ENCODE measurements at places on chromosomes 2 and 18. TPM values are rescaled to one million over a fixed set of nuclear protein-coding genes. Genes with fewer than 3 reads are reported as not detected.

NDC80 gene
- total RNA-seq, result 6.8 TPM

NAT8 gene
- not detected for total RNA-seq

ERBB4 gene
- 5.0 TPM for total RNA-seq

CYS1 gene
- 1.6 TPM for total RNA-seq

FEV gene
- total RNA-seq, result not detected

MC2R gene
- total RNA-seq, result not detected

TXNDC2 gene
- not detected for total RNA-seq

VIL1 gene
- not detected for total RNA-seq

EGR4 gene
- total RNA-seq, result not detected

TUBB8B gene
- total RNA-seq, result not detected

ING5 gene
- 16.3 TPM for total RNA-seq

SLC14A1 gene
- total RNA-seq, result 225 TPM

MC5R gene
- not detected for total RNA-seq

SIX3 gene
- not detected for total RNA-seq

MRPL44 gene
- 13.5 TPM for total RNA-seq

GPR39 gene
- total RNA-seq, result 0.98 TPM

HAT1 gene
- total RNA-seq, result 31.3 TPM

OBSL1 gene
- total RNA-seq, result 84.6 TPM

C2orf66 gene
- total RNA-seq, result 0.08 TPM

SERPINB10 gene
- total RNA-seq, result not detected

ANKZF1 gene
- total RNA-seq, result 15.4 TPM

ITGA4 gene
- total RNA-seq, result 63.1 TPM

IFT172 gene
- 28.8 TPM for total RNA-seq

LAMA1 gene
- 82.3 TPM for total RNA-seq

CNTNAP5 gene
- not detected for total RNA-seq

LOXL3 gene
- total RNA-seq, result 62.8 TPM

RFTN2 gene
- total RNA-seq, result 9.0 TPM

SANBR gene
- total RNA-seq, result 8.5 TPM

CHRNA1 gene
- total RNA-seq, result not detected

KRTCAP3 gene
- not detected for total RNA-seq

DRC1 gene
- not detected for total RNA-seq

SP100 gene
- total RNA-seq, result 68.8 TPM

STAT4 gene
- 4.1 TPM for total RNA-seq

ASB18 gene
- not detected for total RNA-seq

C2orf81 gene
- total RNA-seq, result 0.98 TPM

SERPINB4 gene
- total RNA-seq, result not detected

ANKRD36C gene
- 24.8 TPM for total RNA-seq

KLHL14 gene
- not detected for total RNA-seq

UBXN4 gene
- total RNA-seq, result 59.9 TPM

ACVR1C gene
- total RNA-seq, result 0.08 TPM

CNGA3 gene
- under 0.01 TPM for total RNA-seq

EFHD1 gene
- 0.23 TPM for total RNA-seq

CCL20 gene
- not detected for total RNA-seq

CNNM3 gene
- total RNA-seq, result 7.5 TPM

AP1S3 gene
- total RNA-seq, result 9.6 TPM

FMNL2 gene
- 13.6 TPM for total RNA-seq

COL5A2 gene
- 220 TPM for total RNA-seq

RESP18 gene
- not detected for total RNA-seq

PROM2 gene
- total RNA-seq, result 1.4 TPM

MC4R gene
- not detected for total RNA-seq

ABCG8 gene
- not detected for total RNA-seq

DIPK1C gene
- not detected for total RNA-seq

TRABD2A gene
- 8.9 TPM for total RNA-seq

AMMECR1L gene
- 13.9 TPM for total RNA-seq

GPC1 gene
- total RNA-seq, result 40.2 TPM

FBXO36 gene
- total RNA-seq, result 1.4 TPM

CABLES1 gene
- 11.7 TPM for total RNA-seq

C2orf72 gene
- total RNA-seq, result under 0.01 TPM

All from smooth muscle cell of the coronary artery (primary cell).